HCEC 1CT (cell line): ENCODE measurements at places on chromosomes 13 and 19.

DNA sequence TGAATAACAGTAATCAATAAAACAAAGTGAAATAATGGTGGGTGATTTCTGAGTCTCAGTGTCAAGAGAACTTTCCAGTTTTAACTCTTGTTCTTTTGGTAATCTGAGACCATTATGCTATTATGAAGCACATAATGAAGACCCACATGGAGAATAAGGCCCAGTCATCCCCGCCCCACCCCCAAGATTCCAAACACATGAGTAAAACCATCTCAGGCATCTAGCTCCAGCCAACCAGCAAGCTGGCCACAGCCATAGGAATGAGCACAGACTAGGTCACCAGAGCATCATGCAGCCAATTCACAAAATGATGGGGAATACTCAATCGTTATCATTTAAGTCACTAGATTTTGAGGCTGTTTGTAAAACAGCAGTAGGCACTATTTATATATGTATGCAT lies 1769.0 kb upstream of the PCDH20 start:
- DNase-seq = no peak

- no peak for DNase-seq
Observed at GRCh38 chr19:50897612-50898011, 13.6 kb downstream of the KLK4 start.

DNA sequence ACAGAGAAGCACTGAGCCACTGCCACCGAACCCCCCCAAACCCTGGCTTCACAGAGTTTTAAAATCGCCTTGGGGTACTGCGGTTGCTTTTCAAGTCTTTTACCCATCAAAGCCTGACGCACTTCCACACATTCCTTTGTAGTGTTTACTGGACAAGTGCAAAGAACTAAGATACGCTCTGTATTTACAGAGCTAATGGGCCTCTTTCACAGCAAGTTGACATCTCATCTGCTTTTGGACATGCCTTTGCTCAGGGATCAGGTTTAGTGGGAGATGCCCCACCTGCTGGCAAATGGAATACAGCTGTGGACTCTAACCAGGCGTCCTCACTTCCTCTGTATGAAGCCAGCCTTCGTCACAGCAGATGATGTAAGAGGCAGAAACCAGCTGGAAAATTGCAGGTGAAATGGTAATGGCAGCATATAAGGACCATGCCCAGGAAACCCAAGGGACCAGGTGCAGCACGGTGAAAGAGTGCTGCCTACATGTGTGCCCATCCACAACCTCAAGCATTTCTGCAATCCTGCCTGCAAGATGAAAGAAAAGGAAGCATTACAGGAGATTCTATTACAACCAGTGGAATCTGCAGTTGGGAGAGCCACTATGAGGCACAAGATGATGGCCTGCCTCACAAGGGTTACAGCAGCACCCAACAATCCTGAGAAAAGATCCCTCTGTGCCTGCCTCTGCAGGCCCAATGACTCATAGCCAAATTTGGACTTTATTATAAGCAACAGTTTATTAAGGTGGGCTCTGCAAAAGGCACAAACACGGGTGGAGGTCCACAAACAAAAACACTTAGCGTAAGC lies 34.7 kb downstream of the BRD4 start:
- peak; percentile 57 for DNase-seq

GRCh38 chr13:31208559-31209122 lies 8.9 kb downstream of the B3GLCT start:
- no peak for DNase-seq

GRCh38 chr13:112716841-112717520 lies 27.1 kb downstream of the ATP11A start:
- no peak for DNase-seq

DNA sequence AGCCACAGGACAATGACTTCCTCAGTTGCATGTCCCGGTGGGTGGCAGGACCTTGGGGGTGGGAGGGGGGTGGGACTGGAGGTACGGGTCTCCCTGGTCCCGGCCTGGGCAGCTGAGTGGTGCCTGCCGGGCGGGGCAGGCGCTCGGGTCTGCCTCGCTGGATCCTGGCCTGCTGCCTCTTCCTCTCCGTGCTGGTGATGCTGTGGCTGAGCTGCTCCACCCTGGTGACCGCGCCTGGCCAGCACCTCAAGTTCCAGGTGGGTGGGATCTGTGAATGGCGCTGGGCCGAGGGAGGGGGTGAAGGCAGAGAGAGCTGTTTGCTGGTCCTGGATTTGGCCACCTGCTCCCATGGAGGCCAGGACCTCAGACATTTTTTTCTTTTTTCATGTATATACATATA lies 5.6 kb downstream of the TMEM59L start:
- DNase-seq = no peak

- no peak for DNase-seq
Observed at GRCh38 chr19:7953576-7953975, 10.1 kb upstream of the TIMM44 start.

- no peak for DNase-seq
Observed at GRCh38 chr13:77502104-77502720, 33.3 kb upstream of the SCEL start.

DNA sequence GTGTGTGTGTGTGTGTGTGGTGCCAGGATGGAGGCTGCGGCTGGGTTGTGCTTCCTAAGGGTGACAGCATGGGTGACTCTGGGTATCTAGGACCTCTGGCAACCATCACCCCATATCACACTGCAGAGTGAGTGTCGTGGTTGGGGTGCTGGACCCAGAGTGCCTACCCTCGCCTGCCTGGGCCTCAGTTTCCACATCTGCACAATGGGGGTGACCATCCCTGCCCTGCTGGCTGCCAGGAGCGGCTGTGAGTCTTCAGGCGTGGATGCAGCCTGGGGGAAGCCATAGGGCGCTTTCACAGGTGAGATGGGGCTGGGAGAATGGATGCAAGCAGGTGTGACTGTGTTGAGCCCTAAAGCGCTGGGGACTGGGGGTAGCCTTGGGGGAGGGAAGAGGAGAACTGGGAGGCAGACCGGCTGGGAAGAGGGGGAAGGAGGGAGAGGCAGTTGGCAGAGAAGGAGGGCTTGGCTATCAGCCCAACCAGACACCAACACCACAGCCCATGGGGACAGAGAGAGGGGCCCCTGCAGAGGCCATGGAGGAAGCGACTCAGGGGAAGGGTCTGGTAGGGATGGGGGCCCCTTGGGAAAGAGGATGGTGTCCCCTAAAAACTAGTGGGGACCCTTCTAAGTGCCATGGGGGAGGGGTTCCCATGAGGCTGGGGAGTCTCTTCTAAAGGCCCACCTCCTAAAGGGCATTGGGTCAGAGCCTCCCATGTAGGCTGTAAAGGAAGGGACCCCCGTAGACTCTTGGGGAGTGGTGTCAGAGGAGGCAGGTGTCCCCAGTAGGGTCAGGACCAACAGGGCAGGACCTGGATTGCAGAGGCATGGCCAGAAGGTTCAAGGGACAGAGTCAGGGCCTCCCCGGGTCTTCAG lies 1.7 kb downstream of the PLPPR2 start:
- no peak for DNase-seq

DNA sequence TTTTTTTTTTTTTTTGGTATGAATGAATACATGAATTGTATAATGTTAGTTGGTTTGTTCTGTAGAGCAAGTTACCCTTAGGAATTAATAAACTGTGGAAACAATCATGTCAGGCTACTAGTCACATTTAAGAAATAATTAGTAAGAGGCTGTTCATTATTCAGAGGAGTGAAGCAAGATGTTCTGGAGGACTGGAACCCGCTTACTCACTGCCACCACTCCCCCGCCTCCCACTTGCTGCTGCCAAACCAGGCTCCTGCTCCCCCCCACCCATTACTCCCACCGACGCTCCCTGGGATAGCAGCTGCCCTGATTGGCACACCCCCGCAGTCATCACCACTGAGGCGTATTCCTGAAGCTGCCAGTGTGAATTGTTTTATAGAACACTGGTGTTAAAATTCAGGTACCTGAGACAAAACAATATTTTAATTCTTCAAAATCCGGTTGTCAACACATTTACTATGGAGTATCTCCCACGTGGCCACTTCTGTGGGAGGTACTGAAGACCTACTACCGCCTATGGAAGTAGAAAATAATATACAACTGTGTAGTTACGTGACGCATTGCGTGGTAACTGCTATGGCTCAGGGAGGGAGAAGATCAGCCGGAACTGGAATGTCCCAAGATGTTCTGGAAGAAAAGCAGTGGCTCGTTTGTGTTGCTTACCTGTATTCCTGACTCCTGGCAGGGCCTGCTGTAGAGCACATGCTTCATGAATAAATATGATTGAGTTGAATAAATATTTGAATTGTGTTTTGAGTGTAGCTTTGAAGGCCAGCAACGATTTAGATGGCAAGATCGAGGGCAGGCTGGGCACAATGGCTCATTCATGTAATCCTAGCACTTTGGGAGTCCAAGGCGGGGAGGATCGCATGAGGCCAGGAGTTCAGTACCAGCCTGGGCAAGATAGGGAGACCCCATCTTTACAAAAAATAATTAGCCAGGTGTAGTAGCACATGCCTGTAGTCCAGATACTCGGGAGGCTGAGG lies 1.7 kb downstream of the DPY19L3 start:
- DNase-seq = peak; percentile 56

GRCh38 chr13:74201530-74201929 lies 67.3 kb upstream of the KLF12 start:
- DNase-seq = no peak

GRCh38 chr13:60230593-60230992 lies 66.9 kb upstream of the DIAPH3 start:
- no peak for DNase-seq

DNA sequence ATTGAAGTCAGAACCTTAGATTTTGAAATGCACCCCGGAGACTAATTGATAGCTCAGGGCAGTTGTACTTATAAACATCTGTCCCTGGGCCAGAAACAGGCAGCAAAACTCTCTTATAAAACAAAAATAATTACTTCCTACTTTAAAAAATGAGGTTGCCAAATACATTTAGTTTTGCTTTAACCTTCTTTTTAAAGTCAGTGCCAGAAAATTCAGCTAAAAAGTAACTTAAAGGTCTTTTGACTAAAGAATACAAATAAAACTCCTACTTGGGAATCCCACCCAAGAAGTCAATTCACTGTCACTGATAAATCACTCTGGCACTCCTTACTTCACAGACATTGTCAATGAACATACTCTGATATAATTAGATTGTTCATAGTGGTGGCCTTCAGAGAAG lies 60.7 kb downstream of the DOCK9 start:
- no peak for DNase-seq

DNA sequence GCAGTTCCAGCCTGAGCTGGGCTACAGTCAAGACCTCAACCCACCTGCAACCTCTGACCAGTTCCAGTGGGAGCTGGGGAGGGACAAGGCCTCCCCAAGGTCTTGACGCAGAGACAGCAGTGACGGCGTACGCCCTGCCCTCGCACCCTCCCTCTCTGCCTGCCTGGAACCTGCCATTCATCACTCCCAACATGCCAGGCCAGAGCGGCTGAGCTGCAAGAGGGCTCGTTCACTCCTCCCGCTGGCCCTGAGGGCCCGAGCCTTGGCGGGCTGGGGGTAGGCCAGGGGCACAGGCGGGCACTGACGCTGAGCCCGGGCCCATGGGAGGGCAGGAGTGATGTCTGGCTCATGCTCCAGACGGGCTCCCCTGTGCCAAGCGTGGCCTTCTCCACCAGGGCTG lies 8.2 kb downstream of the NDUFA11 start:
- no peak for DNase-seq

GRCh38 chr13:40565282-40566148 lies 100.9 kb downstream of the FOXO1 start:
- DNase-seq = no peak

DNA sequence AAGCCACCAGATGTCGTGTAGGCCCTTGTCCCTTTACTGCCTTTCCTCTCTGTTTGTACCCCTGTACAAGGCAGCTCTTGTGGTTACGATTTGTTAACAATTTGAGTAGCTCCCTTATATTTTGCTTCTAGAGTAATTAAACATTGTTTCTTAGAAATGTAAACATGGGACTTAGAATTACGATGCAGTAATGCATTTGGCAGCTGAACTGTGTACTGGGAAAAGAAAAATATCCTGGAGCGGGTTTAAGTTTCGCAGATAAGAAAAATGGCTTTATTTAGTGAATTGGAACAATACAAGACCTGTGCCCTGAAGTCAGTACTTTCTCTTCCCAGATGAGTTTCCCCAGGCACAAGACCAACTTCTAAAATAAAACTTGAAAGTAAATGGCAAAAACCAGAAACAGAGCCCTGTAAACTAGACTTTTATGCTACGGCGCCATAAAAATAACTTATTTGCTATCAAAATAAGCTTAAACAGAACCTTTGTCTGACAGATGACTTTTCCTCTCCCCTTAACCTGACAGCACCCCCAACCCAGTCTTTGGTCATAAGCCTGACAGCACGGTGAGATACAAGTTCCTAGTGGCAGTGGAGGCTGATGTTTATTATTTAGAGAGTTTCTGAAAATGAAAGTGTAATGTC lies 63.0 kb downstream of the LRCH1 start:
- peak; percentile 43 for DNase-seq

DNA sequence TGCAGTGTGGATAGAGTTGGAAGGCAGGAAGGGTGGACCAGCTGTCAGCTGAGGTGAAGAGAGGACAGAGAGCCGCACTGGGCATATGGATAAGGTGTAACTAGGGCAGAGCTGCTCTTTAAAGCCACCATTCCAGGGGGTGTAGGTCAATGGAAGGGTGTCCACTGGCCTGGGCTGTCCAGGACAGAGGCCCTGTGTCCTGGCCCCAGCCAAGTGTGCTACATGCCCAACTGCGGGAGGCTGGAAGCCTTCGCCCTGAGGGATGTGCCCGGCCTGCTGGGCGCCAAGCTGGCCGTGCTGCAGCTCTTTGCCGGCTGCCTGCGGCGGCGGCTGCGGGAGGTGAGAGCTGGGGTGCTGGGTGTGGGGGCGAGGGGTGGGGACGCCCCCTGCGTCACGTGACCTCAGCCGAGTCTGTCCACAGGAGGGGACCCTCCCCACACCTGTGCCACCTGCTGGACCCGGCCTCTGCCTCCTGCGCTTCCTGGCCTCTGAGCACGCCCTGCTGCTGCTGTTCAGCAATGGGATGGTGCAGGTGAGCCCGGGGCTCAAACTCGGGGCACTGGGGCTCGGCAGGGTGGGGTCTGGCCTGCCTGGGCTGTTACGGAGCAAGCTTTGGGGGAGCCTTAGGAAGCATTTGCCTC lies 9.8 kb downstream of the PLK5 start:
- no peak for DNase-seq

GRCh38 chr19:42397263-42398166 lies 7.4 kb upstream of the CNFN start:
- DNase-seq = no peak

DNA sequence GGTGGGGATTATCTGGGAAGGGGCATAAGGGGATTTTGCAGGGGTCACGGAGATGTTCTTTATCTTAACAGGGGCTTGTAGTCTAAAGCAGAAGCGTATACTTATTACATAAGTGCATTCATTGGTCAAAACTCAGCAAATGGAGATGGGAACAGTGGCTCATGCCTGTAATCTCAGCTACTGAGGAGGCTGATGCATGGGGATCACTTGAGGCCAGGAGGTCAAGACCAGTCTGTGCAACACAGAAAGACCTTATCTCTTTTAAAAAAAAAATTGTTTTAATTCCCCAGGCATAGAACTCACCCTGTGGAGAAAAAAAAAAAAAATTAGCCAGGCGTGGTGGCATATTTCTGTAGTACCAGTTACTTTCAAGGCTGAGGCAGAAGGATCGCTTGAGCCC lies 18.9 kb downstream of the FAM187B start:
- no peak for DNase-seq

DNA sequence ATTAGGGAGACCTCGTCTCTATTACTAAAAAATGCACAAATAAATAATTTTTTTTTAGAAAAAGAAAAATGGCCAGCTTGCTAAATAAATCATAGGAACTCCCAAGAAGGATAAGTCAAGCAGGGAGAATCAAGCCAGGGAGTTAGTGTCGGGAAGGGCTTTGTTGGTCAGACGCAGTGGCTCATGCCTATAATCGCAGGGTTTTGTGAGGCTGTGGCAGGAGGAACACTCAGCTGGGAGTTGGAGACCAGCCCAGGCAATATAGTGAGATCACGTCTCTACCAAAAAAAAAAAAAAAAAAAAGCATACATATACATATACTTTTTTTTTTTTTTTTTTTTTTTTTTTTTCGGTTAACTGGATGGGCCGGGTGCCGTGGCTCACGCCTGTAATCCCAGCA lies 9.0 kb downstream of the NACC1 start:
- no peak for DNase-seq
